ENCODE measurements at places on chromosomes 12 and 14. TPM values are rescaled to one million over a fixed set of nuclear protein-coding genes. Genes with fewer than 3 reads are reported as not detected.

The PTPRB gene
- polyA plus RNA-seq: 12.9 TPM

DNA sequence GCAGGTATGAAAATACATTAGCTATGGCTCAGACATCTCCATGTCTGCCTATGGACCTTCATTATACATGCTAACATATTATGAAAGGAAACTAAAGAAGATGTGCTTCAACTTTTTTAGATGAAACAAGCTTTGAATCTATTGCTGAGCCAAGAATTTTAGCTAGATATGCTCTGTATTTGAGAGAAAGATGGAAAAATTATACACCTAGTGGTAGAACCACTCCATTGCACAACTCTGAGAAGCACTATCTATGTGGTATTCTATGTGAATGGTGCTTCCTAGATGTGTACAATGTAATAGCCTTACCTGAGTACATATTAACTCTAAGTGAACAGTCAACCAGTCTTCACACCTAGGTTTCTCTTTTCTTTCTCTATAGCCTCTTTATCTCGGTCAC lies 17.3 kb downstream of the EPYC start:
- DNase-seq: no peak

DNA sequence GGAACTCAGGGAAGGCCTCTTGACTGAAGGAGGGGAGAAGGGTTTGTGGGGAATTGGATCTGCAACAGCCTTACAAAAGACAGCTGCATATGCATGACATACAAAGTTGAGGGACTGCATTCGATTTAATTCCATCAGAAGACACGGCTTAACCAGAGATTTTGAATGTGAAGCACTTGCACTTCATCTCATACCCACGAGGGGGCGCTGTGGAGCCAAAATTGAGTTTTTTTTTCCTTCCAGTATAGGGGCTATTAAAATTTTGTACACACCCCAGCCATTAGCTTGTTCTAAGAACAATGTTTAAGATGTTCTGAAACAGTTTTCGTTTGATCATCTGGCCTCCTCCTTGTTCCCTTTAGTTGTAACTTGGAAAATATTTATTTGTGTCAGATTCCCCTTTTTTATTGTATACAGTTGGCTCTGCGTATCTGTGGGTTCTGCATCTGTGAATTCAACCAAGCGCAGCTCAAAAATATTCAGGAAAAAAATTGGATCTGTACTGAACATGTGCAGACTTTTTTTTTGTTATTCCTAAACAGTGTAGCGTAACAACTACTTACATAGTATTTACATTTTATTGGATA lies 1.6 kb downstream of the SUDS3 start:
- DNase-seq: no peak

The PTHLH gene
- 1.4 TPM for polyA plus RNA-seq

DNA sequence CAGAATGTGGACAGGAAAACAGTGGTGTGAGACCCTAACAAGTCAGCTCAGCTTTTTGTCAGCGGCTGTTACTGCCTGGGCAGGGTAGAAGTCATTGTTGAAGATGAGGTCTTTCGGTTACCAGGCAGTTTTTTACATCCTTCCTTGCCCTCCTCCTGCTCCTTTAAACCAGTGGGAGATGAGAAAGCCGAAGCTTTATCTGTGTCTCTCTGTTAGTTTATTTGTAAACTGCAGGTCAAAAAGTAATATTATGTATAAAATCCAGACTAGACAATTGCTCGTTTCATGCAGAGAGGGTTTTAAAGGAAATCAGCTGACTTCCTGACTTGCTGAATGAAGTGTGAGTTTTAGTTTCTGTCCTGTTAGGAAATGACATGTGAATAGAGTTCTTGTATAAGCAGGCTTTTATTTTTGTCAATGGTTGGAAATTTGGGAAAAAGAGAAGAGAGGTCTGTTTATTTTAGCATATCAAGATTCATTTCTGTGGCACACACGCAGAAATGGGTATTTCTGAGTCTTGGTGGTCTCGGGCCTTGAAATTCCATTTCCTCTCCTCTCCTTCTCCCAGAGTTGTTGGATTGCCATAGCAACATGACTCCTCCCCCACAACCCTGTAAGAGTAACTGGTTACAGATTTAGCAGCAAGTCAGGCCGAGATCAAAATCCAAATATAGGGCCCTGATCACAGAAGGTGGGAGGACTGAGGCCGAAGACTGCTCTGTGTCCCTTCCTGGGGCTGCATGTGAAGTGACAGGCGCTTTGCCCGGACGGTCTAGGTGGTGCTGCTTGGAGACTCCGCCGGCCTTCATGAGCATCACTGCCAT lies 60.8 kb downstream of the SAMD4A start:
- DNase-seq: peak; percentile 93

The KRT5 gene
- polyA plus RNA-seq: 0.43 TPM

DNA sequence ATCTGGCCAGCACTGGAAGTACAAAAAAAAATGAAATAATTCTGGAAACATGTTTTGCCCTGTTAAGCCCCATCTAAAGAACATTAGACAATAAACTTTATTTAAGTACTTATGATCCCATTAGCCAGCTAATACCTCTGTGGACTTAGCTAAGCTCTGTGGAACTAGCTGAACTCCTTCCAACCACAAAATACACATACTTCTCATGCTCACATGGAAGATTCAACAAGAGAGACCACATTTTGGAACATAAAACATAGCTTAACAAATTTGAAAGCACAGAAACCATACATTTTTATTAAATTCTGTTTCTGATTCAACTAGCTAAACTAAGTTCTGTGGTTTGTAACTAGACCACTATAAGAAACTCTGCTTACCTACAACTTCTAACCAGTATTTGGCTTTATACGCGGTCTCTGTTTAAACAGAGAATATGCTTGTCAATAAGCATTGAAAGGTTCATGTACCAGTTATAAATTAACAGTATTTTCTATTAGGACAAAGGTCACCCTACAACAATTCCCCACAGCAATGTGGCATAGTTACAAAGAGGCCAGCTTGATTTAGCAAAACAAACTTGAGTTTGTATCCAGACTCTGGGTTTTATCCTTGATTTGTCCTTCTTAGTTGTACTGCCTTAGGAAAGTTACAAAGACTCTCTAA lies 300.1 kb downstream of the C12orf50 start:
- no peak for DNase-seq

GRCh38 chr14:66045572-66046021 lies 440.6 kb upstream of the CCDC196 start:
- peak; percentile 56 for DNase-seq

- DNase-seq: no peak
Measured at GRCh38 chr12:19411234-19412204, 27.8 kb upstream of the AEBP2 start.

- peak; percentile 32 for DNase-seq
Measured at GRCh38 chr12:93302331-93303229, 75.1 kb upstream of the NUDT4 start.

GRCh38 chr12:65853489-65854157 lies 29.3 kb downstream of the HMGA2 start:
- DNase-seq: no peak

DNA sequence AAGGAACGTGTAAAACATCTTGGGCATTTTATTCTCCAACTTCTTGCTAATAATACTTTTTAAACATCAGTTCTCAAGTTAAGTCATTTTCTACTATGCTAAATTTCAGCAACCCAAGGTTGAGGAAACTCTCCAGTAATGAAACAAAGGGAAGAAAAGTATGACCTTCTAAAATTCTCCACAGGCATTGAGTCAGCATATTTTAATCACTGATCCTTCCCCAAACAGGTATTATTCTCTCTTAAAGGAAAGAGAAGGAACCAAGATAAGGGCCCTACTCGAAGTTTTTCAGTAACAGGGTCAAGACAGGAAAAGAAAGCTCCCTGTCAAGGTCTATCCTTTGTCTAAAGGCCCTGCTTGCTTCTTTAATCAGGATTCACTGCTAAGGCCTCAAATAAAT lies 3.0 kb downstream of the KICS2 start:
- DNase-seq: no peak

- no peak for DNase-seq
Measured at GRCh38 chr14:66652525-66653106, 144.7 kb downstream of the GPHN start.

The IFNG gene
- polyA plus RNA-seq: not detected

The CIROP gene
- not detected for polyA plus RNA-seq

- DNase-seq: no peak
Measured at GRCh38 chr12:115273456-115273855, 589.5 kb upstream of the TBX3 start.

DNA sequence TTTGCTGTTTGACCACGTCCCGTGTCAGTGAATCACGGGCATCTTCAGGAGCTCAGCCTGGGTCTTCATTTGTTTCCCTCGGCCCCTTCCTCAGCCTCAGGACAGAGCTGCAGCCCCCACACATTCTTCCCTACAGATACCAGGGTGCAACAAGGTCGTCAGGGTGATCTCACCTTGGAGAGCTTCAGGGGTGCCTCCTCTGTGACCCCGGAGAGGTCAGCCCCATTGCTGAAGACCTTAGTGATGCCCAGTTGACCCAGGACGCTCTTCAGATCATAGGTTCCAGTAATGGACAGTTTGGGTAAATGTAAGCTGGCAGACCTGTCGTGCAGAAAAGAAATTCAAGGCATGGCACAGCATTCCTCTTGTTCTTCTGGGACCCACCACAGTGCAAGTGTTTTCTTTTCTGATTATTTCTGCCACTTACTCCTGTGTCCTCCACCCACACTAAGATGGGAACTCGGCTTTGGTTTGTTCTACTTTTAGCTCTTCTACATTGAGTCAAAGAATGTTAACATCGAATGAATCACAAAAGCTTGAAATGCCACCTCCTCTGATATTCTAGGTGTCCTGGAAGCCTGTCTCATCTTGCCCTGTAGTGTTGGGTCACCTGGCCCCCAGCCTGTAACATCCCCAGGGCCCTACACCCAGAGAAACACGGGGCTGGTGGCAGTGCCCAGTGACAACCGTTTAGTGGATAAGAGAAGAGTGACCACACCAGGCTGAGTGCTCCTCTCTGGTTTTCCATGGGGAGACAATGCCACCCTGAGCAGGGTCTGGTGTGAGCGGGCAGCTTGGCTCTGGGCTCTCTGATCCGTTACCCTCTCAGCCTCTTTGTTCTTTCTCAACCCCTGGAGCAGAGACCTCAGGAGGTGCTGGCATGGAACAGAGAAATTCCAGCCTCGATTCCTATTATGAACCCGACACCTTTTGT lies 8.8 kb downstream of the SERPINA1 start:
- DNase-seq: no peak

The ZC3H10 gene
- 5.2 TPM for polyA plus RNA-seq

The RNASE7 gene
- 0.14 TPM for polyA plus RNA-seq

The VTI1B gene
- 82.9 TPM for polyA plus RNA-seq

GRCh38 chr12:581321-581720 lies 81.9 kb downstream of the NINJ2 start:
- no peak for DNase-seq

DNA sequence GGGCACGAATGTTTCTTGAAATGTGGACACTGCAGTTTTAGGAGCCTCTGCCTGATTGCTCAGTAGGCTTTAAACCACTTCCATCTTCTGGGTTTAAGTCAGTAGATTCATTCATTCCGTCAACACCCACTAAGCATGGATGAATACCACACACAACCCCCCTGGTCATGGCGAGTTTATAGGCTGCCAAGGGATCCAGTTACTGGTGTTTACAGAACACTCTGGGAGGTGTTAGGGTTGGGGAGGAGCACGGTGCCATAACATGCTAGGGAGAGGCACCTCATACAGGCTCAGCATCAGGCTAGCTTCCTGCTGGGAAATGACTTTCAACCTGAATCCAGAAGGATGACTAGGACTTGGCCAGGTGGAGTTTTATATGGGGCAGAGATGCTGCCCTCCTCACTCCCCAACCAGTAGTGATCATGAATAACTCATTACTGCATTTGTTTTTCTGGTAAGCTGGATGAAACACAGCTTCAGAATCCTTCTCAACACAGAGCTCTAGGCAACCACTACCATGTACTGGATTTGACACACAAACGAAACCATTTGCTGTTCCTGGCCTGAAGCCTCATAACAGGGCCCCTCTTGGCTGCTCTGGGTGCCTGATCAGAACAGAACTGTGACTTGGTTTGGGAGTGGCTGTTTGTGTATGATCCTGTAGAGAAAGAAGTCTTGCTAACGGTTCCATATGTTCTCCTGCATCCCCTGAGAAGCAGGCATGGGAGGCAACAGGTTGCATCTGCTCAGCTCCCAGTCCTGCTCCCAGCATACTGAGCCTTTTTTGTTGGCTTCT lies 47.9 kb downstream of the FBXW8 start:
- peak; percentile 40 for DNase-seq

The ADAM20 gene
- 0.15 TPM for polyA plus RNA-seq

The BICDL1 gene
- polyA plus RNA-seq: 3.6 TPM

The DTD2 gene
- polyA plus RNA-seq: 12.0 TPM

- DNase-seq: no peak
Measured at GRCh38 chr12:131911851-131912477, 17.1 kb upstream of the PUS1 start.

DNA sequence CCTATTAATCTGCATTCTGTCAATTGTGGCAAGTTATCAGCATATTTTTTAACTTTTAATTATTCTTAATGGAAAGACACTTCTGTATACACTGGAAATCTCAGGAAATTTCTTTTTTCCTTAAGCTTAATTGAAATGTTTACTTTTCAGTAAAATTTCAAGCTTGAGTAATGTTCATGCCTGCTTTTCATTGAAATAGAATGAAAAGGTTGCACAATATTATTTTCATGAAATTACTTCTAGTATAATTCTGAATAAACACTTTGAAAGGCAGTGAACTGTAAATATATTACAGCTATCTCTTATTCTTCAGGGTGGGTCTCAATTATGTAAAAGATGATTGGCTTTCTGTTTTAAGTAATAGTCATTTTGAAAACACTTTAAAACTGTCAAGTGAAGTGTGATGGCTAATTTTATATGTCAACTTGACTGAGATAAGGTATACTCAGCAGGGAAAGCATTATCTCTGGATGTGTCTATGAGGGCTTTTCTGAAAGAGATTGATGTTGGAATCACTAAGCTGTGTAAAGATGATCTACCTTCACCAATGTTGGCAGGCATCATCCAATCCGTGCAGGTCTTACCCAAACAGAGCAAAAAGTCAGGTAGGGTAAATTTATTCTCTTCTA lies 29.9 kb downstream of the CLEC2D start:
- DNase-seq: no peak

DNA sequence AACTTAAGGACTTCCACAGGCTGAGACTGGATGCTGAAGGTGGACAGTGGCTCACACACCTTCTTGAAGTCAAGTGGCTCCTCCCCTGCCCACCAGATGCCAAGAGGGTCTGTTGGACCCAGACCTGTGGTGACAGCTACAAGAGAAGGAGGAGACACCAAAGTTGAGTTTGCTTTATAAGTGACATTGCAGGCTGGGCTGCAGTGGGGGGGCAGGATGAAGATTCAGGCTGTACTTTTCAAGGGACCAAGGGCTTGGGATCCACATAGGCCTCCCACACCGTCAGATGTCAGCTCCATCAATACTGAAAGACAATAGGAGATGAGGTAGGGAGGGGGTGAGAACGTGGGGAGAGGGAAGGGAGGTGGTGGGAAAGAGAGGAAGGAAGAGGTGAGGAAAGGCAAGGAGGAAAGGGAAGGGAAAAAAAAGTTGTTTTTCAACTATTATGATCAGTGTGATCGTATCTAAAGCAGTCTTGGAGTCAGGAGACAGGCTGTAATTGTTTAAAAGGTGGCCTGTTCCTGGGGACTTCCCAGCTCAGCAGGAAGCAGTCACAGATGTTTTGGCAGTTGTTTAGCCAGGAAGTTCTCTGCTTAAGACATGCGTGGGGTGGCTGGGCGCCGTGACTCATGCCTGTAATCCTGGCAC lies 84.1 kb upstream of the RESF1 start:
- peak; percentile 23 for DNase-seq

All from muscle of back (tissue), 13 donors.